ENCODE measurements at places on chromosomes 7 and 10.

DNA sequence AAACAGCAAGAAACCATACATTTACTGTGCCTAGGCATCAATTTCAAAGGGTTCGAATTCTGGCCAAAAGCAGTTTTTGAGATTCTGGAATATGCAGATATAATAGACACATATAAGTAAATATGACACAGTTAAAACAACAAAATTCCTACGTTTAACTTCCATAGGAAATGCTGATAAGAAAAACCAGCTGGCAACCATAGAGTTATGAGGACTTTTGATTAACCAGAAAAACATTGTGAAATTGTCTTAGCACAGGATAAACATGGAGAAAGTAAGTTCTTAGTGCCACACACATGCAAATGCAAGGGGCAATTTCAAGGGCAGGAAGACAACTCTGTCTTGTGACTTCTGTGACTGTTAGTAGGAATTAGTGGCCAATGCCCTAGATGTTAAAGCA, 702.1 kb downstream of the TNS3 start:
- DNase-seq = no peak

- peak; percentile 49 for DNase-seq
Measured at GRCh38 chr10:94402843-94403379, 570 bp downstream of the TBC1D12 start.

- no peak for DNase-seq
Measured at GRCh38 chr10:14586901-14587300, 187.8 kb downstream of the FAM107B start.

DNA sequence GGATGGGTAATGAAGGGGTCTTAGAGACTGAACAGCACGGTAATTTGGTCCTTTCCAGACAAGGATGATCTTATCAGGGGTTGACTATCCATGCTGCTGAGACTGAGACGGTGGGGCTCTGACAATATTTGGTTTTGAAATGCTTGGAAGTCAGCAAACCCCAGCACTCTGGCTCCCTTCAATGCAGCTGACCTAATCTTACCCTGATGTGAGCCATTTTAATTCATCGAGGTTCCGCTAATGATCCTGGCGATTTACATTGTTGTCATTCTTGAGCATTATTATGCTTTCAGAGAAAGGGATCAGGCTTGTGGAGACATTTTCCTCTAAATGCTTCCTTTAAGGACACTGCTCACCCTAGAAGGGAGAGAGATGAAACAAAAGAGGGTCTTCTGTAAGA, 114.6 kb upstream of the BMPER start:
- DNase-seq = no peak

DNA sequence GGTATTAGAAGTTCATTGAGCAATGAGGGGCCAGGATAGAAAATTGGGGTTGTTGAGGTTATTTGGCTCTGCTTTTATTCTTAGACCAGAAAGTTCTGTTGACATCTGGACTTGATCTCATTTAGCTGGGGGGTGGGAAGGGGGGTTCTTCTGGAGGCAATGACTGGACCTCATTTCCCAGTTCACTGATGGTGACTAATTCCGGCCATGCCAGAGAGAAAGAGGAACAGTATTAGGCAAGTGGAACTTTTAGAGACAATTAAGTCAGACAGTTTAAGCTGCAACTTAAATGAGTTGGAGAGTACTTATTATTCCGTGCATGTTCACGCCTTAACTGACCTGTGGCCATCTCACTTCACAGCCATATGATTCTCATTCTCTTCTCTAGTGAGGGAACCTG, 512.5 kb downstream of the REEP3 start:
- DNase-seq = peak; percentile 75

DNA sequence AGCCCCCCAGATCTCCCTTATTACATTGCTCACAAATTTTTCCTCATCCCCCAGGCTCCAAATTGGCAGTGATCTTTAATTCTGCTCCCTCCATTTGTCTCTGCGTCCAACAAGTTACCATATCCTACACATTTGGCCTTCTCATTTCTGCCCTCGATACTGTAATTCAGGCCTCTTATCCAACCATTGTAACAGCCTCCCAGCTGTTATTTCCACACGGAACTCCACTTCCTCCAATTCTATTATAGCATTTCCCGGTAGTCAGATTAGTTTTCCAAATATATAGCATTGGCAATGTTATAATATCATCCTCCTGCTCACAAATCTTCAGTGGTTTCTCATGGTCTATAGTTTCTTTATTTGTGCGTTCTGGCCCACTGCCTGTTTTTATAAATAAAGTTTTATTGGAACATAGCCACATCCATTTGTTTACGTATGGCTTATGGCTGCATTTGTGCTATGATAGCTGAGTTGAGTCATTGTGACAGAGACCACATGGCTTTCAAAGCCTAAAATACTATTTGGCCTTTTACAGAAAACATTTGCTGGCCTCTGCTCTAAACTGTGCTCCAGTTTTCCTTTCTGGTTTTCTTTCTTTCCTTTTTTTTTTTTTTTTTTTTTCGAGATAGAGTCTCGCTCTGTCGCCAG, 126.5 kb upstream of the ZNF438 start:
- DNase-seq = no peak

- DNase-seq = no peak
Measured at GRCh38 chr7:16847381-16847860, 34.4 kb downstream of the AGR3 start.

DNA sequence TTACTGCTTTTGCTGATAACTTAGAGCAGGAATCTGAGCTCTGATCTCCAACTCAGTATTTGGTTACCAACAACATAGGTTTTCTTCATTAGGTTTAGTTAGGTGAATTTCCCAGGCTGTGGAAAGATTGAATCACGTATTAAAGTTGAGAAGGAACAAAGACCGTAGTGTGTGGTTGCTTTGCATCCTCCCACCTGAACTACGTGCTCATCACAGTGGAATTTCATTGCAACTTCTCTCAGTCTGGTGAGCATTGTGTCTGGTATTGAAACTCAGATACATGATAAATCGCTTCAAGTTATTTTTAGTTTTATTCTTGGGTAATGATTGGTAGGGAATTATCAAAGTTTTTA, 139.4 kb upstream of the AKR1E2 start:
- DNase-seq = no peak

GRCh38 chr10:97813311-97813710, 36.3 kb upstream of the GOLGA7B start:
- no peak for DNase-seq

GRCh38 chr7:127066974-127067373, 185.8 kb downstream of the GRM8 start:
- no peak for DNase-seq

DNA sequence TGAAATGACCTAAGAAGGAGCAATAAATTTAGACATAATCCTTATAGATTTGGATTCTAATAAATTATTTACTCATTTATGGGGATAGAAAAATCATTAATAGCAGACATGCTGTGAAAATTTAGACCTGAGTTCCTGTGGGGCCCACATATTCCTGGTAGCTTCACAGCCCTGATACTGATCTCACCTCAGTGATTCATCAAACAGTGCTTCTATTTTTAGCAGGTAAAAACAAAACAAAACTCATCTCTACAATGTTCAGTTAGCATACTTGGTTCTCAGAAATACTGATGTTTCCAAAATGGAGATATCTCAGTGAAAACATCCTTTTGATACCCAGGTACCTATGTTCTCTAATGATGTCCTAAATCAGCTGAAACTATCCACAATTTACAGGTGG, 841.1 kb upstream of the SORCS1 start:
- DNase-seq = no peak

DNA sequence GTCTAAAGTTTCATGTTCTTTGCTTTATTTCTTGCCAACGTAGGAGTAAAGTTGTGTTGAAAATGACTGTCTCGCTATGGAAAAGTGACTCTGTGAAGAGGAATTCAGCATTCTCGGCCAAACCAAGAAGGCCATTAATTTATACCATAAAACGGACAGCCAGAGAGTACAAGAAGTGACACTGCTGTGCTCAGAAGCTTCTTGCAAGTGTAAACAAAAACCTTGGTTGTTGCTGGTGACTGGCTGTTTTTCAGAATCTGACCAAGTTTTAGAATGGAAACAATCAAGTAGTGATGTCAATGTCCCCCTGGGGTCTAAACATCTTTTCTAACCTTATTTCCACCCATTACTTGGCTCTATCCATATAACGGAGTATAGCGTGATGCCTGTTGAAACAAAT, 201.9 kb downstream of the INHBA start:
- DNase-seq = no peak

DNA sequence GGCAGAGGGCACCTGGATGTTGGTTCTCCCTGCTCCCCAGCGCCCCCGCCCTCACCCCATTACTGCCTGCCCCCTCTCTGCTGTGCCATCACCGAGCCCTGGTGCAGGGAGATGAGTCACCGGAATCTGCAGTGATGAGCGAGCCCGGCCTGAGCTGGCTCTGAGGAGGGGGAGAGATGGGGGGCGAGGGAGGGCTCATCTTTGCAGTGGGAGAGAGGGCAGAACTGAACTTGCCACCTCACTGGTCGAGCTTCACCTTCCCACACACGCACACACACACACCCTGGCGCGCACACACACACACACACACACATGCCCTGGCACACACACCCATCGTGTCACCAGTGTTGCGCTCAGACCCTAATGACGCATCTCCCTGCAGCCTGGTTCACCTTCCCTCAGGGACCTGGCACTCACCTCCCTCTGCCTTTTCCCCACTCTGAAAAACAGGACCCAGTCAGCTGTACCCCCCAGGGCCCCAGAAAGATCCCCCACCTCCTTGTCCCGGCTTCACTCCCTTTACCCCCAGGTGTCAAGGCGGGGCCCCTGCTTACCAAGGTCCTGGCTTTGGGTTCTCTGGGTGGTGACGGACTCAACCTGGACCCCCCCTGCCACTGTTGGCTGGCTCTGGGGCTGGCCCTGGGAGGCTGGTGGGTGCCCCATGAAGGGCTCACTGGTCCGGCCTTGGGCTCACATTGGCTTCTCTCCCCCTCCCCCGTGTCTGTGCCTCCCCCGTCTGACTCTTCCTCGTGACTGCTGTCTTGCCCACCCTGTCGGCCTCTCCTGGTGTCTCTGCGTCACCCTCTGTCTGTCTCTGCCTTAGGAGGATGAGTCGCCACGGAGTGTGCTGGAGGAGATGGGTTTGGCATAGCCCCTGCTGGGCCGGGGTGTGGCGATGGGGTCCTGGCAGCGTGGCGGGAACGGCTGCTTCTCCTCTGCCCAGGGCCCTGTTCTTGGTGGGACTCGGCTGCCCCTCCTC, 5.4 kb downstream of the VGF start:
- no peak for DNase-seq

DNA sequence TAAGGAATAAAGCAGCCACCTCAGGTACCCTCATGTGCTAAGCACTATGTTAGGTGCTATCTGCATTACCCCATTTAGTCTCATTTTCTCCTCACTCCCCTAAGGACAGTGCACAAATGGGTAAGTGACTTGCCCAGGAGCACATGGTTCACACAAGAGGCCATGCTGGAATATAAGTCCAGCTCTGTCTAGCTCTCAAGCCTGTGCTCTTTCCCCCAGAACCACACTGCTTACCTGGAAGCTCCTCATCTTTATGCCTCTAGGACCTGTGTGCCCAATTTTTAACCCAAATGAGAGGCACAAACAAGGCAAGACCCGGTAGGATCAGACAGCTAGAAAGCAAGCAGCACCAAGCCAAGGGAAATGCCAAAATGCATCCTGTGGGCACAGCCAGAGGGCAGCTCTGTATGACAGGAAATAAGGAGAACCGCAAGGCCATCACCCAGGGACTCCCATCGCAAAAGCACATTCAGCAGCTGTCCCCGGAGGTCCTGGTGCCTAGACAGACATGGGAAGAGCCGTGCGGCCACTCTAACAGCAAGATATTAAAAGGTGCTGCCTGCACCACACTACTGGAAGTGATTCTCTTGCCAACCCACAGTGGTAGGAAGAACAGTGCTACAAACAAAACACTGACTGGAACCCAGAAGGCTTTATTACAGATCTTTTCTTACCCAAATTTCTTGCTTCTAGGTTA, 88.1 kb downstream of the GSAP start:
- peak; percentile 37 for DNase-seq

- peak; percentile 9 for DNase-seq
Measured at GRCh38 chr7:18469316-18469715, 26.2 kb upstream of the HDAC9 start.

DNA sequence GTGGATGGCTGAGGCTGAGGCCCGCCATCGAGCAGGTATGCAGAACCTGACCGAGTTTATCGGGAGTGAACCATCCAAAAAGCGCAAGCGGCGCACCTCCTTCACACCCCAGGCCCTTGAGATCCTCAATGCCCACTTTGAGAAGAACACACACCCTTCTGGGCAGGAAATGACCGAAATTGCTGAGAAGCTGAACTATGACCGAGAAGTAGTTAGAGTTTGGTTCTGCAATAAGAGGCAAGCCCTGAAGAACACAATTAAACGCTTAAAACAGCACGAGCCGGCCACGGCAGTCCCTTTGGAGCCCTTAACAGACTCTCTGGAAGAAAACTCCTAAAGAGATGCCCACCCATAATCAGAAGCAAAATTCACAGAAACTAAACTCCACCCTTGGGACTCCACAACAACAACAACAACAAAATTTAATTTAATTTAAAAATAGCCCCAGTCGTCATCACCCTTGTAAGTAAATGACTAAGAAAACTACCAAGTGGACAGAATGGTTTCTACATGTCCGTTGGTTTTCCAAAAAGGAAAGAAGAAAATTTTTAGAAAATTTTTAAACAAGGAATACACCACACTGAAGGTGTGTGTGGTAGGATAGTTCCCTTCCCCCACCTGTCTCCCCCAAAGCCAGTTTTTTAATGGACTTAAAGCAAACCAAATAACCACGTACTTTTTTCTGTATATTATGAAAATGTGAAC, 101.7 kb upstream of the YAE1 start:
- no peak for DNase-seq

GRCh38 chr10:64648915-64649314, 1127.7 kb downstream of the REEP3 start:
- peak; percentile 64 for DNase-seq

DNA sequence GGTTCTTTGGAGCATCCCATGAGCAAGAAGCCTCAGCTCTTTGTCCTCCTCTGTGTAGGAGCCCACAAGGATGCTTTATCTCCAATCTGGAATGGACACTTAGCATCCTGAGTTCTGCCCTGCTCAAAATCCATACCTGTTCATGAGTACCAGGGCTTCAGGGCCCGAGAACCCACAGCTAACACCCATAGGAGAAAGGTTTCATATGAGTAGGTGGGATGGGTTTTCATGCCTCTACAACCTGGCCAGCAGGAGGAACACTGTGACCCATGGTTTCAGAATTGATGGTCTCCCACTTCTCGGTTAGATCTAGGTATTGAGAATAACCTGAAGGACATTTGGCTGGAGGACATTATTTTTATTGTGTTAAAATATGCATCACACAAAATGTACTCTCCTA, 57.8 kb downstream of the TBXAS1 start:
- DNase-seq = no peak
